ENCODE measurements at places on chromosomes 4 and X. TPM values are rescaled to one million over a fixed set of nuclear protein-coding genes. Genes with fewer than 3 reads are reported as not detected.

MTTP gene
- total RNA-seq: 1.1 TPM

RHOXF2 gene
- not detected for total RNA-seq

CHRDL1 gene
- total RNA-seq: 15.5 TPM

DNA sequence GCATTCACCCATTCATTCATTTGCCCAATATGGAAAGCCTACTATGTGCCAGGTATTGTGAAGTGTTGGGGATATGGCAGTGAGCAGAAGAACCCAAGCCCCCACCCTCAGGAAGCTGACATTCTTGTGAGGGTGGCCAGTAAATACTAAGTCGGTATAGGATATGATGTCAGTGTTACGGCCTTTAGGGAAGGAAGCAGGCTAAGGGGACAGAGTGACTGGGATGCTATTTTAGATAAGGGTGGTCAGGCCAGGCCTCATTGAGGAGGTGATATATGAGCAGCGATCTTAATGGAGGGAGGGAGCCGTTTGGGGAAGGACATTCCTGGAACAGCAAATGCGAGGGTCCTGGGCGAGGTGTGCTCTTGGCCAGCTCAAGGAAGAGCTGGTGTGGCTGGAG is 2.0 kb downstream of the ATP6AP1 start:
- H3K36me3 ChIP-seq: no peaks in the 10 kb centered on the region
- no peak overlapping the region for H3K4me3 ChIP-seq
- no peak overlapping the region for H3K27ac ChIP-seq
- no peaks in the 10 kb centered on the region for H3K4me1 ChIP-seq
- no peak for DNase-seq

DNA sequence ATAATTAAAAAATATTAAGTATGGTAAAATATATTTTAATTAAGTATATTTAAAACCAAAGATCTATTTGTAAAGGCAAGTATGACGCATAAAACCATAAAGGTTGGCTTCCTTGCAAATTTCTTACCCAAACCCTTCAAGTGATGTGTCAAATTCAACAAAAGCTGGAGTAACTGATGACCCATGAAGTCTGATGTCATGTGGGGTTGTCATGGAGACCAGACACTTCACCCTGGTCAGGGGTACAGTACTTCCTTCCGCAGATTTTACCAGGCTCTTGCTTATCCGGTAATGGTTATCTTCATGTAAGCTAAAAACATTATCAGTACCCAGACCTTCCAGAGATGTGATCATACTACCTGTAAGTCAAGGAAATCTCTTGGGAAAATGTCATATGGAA is 170.1 kb downstream of the WDFY3 start:
- no peak overlapping the region for H3K4me3 ChIP-seq
- H3K27me3 ChIP-seq: no peaks in the 10 kb centered on the region
- H3K36me3 ChIP-seq: no peaks in the 10 kb centered on the region
- peak; percentile 8 for DNase-seq

- no peaks in the 10 kb centered on the region for H3K27me3 ChIP-seq
- no peak overlapping the region for H3K27ac ChIP-seq
- H3K4me3 ChIP-seq: no peak overlapping the region
- H3K36me3 ChIP-seq: no peaks in the 10 kb centered on the region
Observed at GRCh38 chr4:132504438-132504837, 644.7 kb upstream of the PCDH10 start.

- H3K27me3 ChIP-seq: no peaks in the 10 kb centered on the region
- H3K4me3 ChIP-seq: no peak overlapping the region
- H3K27ac ChIP-seq: no peak overlapping the region
- H3K36me3 ChIP-seq: no peaks in the 10 kb centered on the region
- peaks cover 30% of the 10 kb centered on the region for H3K4me1 ChIP-seq
Observed at GRCh38 chrX:107728371-107729099, 47.1 kb downstream of the TSC22D3 start.

GRCh38 chrX:32137525-32137924 is 1065.7 kb upstream of the FTHL17 start:
- no peak overlapping the region for H3K27ac ChIP-seq
- H3K36me3 ChIP-seq: no peaks in the 10 kb centered on the region
- DNase-seq: peak; percentile 51
- no peaks in the 10 kb centered on the region for H3K27me3 ChIP-seq

DNA sequence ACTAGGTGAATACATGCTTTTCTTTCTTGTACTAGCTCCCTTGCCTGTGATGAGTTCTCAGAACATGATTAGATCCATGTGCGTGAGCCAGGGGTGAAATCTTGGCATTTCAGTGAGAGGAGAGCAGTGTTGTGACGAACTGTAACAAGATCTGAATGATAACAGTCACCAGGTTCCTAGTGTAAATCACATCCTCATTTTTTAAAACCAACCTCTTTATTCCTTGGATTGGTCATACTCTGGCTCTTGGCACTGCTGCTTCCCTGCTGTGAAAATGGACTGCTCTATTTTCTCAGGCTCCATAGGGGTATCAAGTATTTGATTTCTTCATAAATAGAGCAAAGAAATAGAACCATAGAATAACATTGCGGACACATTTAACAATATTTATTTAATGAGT is 206.3 kb downstream of the SLC4A4 start:
- peaks cover 8% of the 10 kb centered on the region for H3K4me1 ChIP-seq
- H3K36me3 ChIP-seq: no peaks in the 10 kb centered on the region
- H3K4me3 ChIP-seq: no peak overlapping the region
- no peaks in the 10 kb centered on the region for H3K27me3 ChIP-seq

DNA sequence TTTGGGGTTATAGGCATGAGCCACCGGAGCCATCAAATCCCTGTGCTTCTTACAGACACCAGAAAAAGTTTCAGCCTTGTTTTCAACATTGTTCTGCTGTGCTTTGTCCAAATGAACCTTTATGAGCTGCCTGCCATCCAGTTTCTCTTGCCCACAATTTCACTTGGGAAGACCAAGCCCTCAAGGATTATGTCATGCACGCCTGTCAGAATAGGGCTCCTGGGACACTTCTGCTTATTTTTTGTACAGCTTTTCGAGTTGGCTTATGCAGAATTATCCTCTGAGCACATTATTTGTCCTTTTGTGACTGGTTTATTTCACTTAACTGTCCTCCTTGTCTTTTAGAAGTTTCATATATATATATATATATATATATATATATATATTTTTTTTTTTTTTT is 16.2 kb downstream of the UBE2K start:
- H3K4me1 ChIP-seq: no peaks in the 10 kb centered on the region
- H3K27ac ChIP-seq: peak overlapping the region; percentile 29
- no peaks in the 10 kb centered on the region for H3K36me3 ChIP-seq
- H3K4me3 ChIP-seq: no peak overlapping the region
- no peaks in the 10 kb centered on the region for H3K27me3 ChIP-seq
- no peak for DNase-seq
